ENCODE measurements at places on chromosomes 1 and 21.

GRCh38 chr1:228512781-228513198, 25.6 kb downstream of the RNF187 start:
- peak; percentile 70 for DNase-seq

- DNase-seq, result peak; percentile 17
Observed at GRCh38 chr1:93980320-93981273, 71.4 kb upstream of the GCLM start.

DNA sequence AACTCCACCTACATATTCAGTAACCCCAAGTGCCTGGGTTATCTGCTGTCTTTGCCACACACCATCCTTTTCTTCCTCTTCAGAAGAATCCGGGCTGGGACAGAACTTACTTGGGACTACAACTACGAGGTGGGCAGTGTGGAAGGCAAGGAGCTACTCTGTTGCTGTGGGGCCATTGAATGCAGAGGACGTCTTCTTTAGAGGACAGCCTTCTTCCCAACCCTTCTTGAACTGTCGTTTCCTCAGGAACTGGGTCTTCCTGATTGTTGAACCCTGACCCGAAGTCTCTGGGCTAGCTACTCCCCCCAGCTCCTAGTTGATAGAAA, 10.5 kb downstream of the CERS2 start:
- no peak for DNase-seq

DNA sequence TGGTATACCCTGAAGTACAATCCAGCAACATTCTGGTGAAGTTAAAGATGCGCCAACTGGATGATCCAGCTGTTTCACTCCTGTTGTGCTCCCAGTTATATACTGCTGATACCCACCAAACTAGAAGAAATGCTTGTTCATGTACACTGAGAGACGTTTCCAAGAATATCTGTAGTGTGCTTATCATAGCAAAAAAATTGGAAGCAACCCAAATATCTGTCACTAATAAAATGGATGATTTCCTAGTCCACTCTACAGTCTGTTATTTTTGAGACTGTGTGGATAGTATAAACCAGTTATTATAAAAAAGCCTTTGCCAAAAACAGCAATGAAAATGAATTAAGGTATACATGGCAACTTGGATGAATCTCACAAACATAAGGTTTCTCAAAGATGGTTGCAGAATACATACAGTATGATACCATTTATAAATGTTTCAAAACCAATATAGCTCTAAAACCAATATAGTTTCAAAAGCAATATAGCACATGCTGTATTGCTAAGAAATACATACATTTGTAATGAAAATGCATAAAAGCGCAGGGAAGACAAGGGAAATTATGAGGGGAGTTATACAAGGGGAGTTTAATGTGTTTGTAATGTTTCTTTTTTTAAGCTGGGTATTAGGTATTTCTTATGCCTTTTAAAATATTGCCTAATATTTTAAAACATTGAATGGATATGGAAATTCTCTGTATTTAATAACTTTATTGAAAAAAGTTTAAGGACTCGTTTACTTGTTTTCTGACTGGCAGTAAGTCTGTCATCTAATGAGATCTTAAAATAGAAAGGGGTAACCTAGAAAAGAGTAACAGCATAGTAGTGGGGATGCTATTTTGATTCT, 36.5 kb downstream of the GPSM2 start:
- peak; percentile 89 for DNase-seq

DNA sequence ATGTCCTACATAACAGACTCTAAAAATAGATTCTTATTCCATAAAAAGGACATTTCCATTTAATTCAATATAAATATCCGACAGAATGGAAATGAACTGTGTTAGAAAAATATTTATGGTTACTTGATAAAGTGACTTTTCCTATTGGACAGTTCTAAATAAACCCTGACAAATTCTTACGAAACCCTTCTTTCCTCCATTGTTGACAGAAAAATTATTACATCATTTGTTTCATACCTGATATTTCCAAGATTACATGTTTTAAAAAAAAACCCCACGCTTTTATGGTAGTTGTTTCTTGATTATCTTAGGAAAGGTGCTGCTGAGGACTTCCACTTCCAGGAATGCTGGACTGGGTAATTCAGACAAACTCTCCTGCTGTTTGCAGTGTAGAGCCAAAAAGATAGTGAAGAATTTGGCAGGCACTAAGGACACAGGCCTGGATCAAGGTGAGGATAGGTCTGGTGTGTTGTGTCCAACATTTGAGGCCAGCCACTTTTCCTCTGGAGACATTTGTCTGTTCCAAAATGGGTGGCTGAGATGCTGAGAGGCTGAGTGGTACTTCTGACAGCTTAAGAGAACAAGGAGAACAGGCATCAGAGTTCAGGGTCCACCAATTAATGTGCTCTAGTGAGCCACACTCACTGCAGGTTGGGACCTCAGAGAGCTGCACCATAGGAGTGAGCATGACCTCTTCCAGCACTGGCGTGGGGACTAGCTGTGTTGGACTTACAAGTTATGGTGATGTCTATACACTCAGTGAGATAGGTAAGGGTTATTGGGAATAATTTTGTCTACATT, 7.0 kb upstream of the C1orf116 start:
- DNase-seq, result no peak

GRCh38 chr1:9193233-9193625, 41.3 kb upstream of the H6PD start:
- no peak for DNase-seq

DNA sequence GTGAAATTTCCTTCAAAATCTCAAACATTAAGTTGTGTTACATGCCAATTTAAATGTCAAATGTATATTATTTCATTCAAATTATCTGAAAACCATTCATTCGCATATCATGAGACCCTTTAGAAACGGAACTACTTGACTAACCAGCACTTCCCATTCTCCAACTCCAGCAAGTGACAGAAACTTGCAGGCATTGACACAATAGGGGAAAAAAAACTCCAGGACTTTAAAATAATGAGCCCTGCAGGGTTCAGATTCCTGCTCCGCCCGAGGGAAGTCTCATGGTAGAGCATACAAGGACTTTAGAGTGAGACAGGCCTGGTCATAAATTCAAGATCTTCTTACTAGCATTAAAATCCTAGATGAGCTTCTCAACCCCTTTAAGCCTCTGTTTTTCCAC, 138.9 kb downstream of the NR5A2 start:
- DNase-seq, result no peak

GRCh38 chr1:239053279-239053678, 333.1 kb upstream of the CHRM3 start:
- DNase-seq, result no peak

DNA sequence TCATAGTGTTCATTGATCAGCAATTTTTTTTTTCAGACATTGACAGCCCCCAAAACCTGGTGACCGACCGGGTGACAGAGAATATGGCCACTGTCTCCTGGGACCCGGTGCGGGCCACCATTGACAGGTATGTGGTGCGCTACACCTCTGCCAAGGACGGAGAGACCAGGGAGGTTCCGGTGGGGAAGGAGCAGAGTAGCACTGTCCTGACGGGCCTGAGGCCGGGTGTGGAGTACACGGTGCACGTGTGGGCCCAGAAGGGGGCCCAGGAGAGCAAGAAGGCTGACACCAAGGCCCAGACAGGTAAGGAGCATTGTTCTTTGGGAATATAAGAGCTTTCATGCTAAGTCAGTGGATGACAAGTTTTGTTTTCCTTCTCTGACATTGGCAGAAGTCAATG, 49.3 kb downstream of the TNN start:
- no peak for DNase-seq

DNA sequence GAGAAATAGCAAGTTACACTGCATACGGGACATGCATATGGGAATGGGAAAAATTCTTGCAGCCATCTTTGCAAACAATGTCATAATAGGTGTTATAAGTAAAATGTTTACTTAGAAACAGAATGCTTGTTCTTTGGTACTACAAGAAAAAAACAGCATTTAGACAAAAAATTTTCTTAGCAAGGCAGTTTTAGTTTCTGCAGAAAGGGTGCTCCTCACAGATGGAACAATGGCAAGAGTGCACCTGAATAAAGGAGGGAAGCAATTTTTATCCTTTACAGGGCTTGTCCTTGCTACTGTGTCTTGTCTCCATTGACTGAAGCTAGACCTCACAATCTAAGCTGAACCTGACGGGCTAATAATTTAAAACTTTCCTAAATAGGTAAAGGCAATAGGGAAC, 79.2 kb upstream of the DESI2 start:
- no peak for DNase-seq

DNA sequence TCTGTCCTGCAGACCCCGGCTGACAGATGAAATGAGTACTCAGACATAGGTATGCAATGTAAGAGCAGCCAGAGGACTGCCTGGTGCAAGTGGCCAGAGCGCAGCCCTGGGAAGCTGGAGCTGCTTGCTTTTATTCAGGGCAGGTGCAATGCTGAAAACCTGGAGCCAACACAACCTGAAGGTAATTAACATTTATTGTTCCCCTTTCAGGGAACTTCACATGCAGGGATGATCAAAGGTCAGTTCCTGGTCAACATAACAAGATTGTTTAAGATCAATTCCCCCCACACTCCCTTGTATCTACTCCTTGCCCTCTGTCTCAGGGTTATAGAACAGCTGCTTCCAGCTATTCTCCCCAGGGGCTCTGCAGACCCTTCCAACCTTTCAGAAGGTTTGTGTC, 48.7 kb upstream of the PRELP start:
- no peak for DNase-seq

- DNase-seq, result no peak
Observed at GRCh38 chr1:96565546-96565945, 156.0 kb upstream of the PTBP2 start.

- DNase-seq, result no peak
Observed at GRCh38 chr21:34609244-34609932, 5.5 kb downstream of the RCAN1 start.

DNA sequence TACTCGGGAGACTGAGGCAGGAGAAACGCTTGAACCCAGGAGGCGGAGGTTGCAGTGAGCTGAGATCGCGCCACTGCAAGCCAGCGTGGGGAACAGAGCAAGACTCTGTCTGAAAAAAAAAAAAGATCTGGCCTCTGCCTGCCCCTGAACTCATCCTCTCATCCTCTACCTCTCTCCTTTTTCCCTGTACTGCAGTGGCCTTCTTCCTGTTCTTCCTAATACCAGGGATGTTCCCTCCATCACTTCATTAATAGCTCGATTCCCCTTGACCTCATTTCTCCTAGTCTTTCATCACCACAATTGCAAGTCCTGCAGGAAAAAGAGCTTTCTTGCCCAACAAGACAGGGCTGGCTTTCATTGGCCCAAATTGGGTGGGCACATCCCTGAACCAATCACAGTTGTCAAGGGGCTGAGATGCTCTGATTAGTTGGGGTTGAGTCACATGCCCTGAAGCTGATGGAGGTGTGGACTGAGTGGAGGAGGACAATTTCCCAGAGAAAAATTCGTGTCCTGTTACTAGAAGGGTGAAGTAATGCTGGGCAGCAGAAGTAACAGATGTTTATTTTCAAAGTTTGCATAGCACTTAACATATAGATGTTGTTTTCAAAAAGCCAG, 86.8 kb upstream of the PUM1 start:
- DNase-seq, result no peak

DNA sequence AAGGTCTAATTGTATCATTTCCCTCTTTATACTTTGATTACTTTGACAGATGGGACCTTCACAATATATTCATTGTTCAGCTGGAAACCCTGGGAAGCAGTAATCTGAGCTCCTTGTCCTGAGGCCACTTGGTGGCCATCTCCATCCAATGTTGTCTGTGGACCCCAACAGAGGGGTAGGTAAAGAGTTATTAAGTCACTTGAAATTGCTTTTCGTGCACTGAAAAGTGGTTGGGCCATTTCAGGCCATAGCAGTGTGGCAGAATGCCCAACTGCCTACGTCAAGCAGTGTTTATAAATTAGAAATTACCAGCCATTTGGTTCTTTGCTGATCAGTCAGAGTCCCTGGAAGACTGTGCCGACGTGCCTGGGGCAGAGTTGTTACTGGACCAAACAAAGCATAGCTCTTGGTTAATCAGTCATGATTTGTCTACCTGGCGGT, 308.3 kb upstream of the USP25 start:
- no peak for DNase-seq

Data from erythroblast (primary cell).